NCI-H69 (cell line): ENCODE measurements at places on chromosomes 5 and 9.

- DNase-seq = no peak
Measured at GRCh38 chr5:170488570-170488969, 15.2 kb upstream of the KCNIP1 start.

DNA sequence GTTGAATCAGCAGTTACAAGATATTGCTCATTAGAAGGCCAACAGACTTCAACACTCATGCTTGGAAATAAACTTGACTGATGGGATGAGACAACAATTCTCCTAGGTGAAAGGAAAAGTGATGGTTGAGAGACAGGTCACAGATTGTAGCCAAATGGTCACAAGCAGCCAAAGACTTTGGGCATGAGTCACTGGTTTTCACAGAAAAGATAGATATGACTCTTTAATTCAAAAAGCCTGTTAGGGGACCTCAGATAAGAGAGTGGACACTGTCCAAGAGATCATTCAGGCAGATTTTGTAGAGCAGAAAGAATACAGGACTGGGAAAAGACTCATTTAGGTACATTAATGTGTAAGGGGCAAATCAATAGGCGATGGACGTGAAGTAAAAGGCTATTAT is 982.5 kb downstream of the MAT2B start:
- no peak for DNase-seq

- no peak for DNase-seq
Measured at GRCh38 chr5:129141078-129141477, 46.5 kb downstream of the ISOC1 start.

GRCh38 chr5:141528291-141528984 is 39.6 kb downstream of the PCDHGC5 start:
- DNase-seq = no peak

DNA sequence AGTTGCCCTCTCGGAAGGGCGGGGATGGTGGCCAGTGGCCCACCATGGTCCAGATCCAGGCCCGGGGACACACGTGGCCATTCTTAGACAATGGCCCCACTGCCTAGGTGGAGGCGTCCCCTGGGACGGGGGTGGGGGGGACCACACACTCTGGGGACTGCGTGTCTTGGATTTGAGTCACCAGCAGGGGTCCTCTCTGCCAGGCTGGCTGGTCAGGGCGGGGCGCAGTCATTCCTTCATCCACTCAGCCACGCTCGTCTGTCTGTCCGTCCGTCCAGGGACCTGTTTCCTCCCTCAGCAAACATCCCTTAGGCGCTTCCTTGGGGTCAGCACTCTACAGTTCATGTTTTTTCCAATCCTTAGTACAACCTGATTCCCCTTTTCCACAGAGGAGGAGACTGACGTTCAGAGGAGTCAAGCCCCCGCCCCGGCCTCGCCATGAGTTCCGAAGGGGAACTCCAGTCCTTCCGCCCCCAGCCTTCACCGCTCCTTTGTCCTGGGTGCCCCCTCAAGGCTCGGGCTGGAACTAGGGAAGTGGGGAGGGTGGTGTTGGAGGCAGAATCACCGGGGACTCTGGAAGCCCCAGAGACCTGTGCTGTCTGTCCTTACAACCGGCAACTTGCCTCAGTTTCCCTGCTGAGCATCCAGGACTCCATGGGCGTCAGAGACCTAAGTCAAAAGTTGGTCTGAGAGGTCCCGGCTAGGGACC is 276.6 kb upstream of the MVB12B start:
- no peak for DNase-seq

- peak; percentile 86 for DNase-seq
Measured at GRCh38 chr5:145825751-145826180, 9.4 kb downstream of the PRELID2 start.

DNA sequence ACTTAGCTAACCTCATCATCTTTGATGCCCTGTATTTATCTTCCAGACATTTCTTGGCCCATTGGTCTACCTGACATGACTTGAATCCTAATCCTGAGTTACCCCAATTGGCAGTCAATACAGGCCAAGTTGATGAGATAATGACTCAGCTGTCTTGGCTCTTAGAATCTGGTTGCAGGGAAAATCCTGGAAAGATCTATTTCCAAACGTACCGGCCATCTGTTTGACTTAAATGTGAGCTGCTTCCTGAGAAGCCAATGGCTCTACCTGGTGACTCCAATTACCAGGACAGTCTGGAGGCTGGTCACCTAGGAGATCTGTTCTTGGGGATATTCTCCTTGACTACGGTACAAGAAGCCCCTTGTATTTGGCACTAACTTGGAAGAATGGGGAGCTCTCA is 475.2 kb upstream of the BRINP1 start:
- peak; percentile 60 for DNase-seq

DNA sequence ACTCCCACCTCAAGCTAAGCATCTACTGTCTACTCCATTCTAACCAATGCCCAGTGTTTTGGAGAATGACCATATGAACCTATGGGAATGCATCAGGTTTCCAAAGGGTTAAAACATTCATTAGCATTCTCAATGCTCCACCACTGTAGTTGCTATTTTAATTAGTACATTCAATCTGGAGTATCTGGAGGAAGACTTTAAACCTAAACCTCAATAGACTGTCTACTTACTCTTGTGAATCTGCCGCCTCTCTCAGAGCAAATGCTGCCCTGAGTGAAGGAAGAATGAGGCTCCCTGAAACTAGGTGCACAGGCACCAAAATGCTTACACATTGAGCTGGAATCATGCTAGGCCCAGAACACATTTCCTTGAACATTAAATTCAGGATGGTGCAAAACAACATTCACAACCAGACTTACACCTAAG is 2.0 kb downstream of the ENC1 start:
- peak; percentile 62 for DNase-seq

DNA sequence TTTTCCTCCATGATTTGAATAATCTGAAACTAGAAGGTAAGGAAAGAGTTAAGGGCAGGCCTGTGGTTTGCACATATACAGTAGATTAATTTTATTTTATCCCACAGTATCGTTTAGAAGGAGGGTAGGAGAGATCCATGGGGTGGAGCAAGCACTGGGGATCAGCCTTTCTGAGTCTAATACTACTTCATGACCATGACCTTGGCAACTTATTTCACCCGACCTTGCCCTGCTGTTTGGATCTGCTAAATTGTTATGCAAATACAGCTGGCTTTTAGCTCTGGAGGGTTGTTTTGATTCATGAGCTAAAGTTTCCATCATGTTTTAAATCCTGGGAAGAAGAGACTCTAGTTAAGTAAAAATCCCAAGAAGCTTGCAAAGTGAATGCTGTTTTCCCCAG is 864 bp upstream of the GRIN3A start:
- peak; percentile 45 for DNase-seq

DNA sequence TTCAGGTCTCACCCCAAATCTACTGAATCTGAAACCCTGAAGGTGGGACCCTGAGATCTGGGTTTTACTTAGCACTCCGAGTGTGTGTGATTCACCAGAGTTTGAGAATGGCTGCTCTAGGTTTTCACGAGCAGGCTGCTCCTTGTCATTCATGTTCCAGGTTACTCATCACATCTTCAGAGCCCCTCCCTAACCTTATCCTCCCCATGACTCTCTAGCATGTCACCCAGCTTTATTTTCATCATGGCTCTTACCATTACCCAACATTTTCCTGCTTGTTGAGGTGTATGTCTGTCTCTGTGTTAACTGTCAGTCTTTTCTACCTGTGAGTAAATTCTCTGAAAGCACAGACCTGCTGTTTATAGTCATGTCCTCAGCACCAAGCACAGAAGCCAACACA is 319.2 kb downstream of the NSG2 start:
- DNase-seq = no peak

DNA sequence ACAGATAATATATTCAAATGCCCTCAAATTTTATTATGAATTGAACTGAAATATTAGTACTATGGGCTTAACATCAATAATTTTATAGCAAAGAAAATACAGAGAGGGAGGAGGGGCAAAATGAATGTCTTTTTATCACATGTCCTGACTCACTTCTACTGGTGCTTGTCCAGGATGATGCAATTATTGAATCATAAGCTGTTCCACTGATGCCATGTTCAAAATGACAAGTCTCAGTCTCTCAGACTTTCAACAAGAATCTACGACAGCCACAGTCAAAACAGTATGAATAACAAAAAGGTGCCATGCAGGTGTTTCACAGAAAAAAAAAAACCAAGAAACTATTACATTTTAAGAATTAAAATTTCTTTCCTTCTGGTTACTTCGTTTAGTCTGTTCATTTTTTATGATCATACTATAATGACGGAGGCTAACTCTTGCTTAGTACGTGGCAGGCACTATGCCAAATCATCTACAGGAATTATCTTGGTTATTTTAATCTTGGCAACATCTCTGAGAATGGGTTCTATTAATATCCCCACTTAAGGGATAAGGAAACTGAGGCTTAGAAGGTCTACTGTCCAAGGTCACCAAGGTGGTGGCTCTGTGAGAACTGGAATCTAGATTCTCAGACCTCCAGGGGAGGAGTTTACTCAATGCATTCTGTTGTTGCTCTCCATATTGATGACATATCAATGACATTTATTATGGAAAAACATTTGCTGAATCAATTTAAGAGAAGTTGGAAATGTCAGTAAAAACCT is 61.5 kb downstream of the NR3C1 start:
- DNase-seq = peak; percentile 22

DNA sequence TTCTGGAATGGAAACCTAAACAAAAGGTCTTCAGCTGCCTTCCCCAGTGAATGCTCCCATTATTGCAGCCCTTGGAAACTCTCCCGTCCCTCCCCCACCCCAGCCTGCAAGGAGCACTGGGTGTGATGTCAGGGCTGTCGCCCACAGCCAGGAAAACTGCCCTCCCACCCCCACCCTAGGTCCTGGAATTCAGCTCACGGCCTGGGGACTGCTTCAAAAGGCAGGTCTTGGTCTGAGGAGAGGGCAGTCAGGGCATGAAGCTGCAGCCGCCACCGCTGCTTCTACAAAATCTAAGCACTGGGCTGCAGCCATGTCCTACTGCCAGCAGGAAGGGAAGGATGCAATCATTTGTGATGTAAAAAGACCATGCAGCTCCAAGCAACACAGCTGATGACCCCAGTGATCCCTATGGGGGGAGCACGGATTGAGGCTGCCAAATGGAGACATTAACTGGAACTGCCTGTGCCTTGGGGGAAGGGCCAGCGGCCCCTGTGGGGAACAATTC is 11.4 kb downstream of the GRHPR start:
- no peak for DNase-seq
